ENCODE measurements at places on chromosomes 5 and 9. TPM values are rescaled to one million over a fixed set of nuclear protein-coding genes. Genes with fewer than 3 reads are reported as not detected.

DNA sequence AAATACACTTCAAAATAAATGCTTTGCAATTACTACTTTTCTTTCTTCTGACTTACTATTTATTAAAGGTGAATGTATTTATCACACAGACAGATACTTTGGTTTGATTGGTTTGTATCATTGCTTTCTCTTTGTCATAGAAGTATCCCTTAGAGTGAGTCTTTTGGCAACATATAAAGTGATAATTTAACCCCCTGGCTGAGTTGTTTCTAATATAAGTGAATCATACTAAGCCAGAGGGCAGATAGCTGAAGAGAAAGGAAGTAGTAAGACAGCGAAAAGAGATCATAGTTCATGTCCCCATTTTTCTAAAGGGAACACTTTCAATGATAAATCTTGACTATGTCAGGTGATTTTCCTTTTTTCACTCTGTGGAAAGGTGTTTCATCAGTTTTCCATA lies 38.6 kb downstream of the CAMK4 start:
- DNase-seq, result no peak

Gene GRIA1
- total RNA-seq, result not detected

Gene PCDHGA4
- total RNA-seq, result 7.8 TPM

- DNase-seq, result no peak
Observed at GRCh38 chr9:120579139-120580050, 572 bp downstream of the CDK5RAP2 start.

- DNase-seq, result peak; percentile 44
Observed at GRCh38 chr5:93677359-93677891, 64.0 kb downstream of the POU5F2 start.

GRCh38 chr5:168790671-168791250 lies 211.6 kb upstream of the PANK3 start:
- DNase-seq, result no peak

DNA sequence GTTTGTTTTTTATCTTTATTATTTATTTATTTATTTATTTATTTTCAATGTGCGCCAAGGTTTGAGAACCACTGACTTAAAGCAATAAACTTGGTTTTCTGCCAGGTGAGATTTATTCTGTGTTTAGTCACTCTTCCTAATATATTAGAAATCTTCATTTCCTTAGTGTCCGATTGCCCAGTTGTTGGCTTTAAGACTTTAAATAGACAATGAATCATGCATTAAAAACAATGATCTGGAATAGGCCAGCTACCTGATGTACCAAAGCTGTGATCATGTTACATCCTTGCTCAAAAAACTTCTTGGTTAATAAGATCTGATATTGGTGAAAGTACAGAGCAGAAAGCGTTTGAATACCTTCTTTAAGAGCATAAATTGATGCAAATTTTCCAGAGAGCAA lies 52.1 kb upstream of the ERBIN start:
- DNase-seq, result no peak

Gene PALM2AKAP2
- total RNA-seq, result 90.1 TPM

Gene PITX1
- total RNA-seq, result not detected

Data from Right ventricle myocardium inferior (tissue), 1 donor.